ENCODE measurements at places on chromosomes 11 and 22.

DNA sequence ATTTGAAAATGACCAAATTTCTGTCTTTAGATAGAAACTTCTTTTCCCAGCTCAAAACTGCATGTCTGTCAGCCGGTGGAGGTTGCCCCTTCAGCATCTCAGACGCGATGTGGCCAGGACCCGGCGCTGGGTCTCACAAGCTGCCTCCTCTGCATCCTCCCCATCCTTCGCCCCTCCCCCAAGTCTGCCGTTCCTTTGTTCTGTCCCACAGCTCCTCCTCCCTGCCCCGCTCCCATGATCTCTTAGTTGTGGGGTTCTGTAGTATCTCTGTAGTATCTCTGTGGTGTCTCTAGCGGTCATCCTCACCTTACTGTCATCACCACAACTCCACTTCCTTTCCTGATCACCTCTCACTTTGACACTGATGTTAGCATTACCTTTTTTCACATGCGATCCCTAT lies 49.9 kb downstream of the TRAF6 start:
- DNase-seq, result no peak

DNA sequence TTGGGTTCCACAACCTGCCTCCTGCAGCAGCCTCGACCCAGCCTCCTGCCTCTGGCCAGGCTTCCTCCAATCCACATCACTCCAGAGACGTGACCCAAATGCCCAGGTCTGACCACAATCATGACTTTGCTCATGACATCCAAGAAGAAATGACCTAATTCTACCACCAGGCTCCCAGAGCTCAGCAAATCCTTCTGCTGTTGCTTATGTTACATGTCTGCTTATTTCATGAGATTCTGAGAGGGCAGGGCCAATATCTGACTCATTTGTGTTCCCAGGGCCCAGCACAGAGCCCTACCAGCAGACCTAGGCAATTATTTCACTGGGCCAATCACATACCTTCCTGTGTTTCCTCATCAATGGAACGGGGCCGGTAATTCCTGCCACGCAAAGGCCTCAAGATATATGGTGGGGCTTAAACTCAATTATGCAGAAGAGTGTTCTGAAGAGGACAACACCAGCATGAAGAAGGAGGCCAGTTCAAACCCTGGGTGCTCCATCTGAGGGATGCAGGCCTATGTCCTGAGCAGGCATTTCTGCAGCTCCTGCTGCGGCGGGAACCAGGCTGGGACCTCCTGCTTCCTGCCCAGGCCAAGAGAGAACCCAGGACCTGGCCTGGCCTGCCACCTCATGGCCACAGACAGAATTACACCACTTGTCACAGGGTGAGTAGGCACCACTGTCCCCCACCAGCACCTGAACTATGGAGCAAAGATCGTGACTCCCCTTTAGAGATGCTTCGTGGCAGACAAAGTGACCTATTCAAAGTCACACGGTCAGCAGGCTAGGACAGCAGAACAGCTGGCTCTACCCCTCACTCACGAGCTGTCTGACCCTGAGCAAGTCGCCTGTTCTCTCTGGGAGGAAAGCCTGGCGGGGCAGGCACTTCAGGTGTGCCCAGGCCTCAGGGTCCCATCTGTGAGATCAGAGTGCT lies 5.9 kb downstream of the CENPM start:
- DNase-seq, result peak; percentile 87

- no peak for DNase-seq
Observed at GRCh38 chr22:37930952-37931440, 22.4 kb downstream of the C22orf23 start.

DNA sequence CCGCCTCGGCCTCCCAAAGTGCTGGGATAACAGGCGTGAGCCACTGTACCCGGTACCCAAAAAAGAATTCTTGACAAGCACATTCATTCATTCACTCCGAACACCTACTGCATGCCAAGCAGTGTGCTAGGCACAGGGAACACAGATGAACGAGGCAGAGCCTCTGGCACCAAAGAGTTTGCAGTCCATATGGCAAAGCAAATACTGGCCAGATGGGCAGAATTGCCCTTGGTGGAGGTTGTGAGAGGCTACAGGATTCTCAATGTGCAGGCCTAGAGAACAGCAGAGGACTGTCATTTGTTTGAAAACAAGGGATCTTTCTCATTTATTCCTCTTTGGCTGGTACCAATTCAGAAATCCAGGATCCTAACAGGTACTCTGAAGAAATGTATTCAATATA lies 27.5 kb upstream of the MTCH2 start:
- DNase-seq, result no peak

GRCh38 chr11:93869830-93870229 lies 19.4 kb upstream of the VSTM5 start:
- no peak for DNase-seq

DNA sequence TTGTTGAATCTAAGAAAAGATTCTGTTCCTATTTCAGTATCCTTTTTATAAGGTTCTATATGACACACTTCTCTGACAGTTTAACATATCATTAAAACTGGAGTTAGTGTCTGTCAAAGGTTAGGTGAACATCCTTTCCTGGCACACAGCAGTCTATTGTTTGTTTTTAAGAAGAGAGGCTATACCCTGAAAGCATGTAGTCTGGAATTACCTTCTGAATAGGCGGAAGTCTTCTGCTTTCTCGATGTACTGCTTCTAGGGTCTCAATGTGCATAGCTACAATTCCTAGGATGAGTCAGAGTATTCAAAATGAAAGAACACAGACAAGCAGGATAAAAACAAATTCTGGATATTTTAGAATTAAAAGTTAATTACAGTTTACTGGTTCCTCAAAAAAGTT lies 188.6 kb downstream of the SWAP70 start:
- no peak for DNase-seq

- DNase-seq, result no peak
Observed at GRCh38 chr22:26677217-26677616, 19.8 kb downstream of the MIAT start.

DNA sequence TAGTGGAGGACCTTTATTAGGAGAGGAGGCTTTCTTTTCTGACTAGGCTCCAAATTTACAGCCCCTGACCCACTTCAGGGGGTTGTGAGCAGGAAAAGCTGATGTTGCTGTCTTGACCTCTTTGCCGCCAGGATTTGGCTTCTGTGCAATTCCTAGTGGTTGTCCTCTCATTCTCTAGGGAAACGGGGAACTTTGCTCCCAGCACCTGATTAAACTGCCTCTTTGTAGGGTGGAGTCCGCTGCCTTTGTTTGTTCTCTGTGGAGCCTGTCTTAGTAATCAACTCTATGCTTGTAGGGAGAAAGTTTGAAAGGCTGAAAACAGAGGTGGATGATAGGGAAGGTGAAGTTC lies 16.3 kb downstream of the CTNND1 start:
- no peak for DNase-seq

DNA sequence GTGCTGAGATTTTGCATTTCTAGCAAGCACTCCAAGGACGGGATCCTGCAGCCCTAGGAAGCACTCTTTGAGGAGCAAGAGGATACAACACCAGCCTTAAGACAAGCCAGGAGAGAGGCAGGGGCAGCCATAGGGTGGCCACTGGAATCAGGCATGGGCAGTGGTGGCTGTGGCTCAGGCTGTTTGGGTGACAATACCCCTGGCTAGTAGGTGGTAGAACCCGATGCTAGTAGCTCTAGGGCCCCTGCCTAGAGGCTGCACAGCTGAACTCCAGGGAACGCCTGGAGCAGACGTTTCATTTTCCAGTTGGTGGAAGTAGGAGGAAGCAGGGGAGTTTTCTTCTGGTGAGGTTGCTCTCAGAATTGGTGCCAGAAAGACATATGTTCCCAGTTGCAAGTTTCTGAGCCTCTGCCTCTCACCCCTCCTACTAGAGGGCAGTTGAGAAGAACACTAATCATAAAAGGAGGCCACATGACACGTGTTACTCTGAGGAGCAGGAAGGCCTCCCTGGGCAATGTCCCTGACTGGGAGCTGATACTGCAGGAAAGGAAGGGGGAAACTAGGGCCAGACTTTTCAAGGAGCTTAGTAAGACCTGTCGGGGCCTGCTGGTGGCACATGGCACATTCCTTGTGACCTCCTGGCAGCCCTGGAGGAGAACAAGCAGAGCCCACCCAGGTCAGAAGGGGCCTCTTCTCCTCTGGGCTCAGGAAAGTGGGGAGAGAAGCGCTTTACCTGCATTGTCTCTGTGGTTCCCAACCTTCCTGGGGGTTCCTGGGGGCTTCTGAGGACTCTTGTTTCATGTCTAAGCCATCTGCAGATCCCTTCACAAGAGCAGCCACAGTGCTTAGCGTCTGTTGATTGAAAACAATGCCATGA lies 56.6 kb upstream of the DRD2 start:
- DNase-seq, result no peak

DNA sequence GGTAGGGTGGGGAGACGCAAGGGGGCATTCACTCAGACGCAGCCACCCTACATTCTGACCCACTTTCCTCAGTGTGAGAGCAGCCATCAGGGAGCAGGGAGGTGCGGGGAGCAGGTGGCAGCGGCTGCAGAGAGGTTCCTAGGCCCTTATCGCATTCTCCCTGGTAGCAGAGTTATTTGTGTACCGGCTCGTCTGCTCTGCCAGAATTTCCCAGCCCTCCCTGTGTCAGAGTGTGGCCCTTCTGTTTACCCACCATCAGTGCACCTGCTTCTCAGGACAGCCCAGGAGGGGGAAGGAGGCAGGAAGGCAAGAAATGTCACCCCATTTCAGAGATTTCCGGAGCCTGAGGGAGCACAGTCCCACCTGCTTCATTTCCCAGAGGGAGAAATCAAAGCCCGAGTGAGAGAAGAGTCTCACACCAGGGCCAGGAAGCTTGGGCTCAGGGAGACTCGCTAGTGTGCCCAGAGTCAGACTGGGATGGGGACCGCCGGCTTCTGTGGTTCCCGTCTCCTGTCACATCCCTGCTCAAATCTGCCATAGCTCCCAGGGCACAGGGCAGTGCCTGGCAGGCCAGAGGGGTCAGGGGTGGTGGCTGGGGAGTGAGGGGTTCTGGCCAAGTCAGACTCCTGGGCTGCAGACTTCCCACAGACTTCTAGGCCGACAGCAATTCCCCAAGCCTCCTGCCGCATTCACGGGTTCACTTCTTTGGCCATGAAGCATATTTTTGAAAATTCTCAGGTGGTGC lies 49.7 kb downstream of the ARRB1 start:
- no peak for DNase-seq

GRCh38 chr11:69352715-69353319 lies 58.9 kb downstream of the MYEOV start:
- DNase-seq, result no peak

DNA sequence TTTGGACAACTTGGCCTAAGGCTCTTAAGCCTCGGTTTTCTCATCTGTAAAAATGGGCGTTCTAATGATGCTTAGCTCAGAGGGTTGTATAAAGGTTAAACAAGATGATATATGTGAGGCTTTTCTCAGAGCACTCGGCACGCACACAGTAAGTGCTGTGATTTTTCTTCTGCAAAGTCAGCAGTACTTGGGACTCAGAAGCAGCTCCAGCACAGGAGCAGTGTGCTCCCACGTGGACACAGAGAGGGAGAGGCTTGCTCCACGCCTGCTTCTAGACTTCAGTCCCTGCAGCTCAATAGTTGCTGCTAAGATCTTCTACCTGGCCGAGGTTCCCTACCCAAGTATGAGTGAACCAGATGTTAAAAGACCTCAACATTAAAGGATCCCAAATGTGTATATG lies 39.9 kb upstream of the PHF21A start:
- DNase-seq, result no peak

- DNase-seq, result no peak
Observed at GRCh38 chr11:14446701-14447169, 52.9 kb downstream of the COPB1 start.

- DNase-seq, result peak; percentile 48
Observed at GRCh38 chr11:76336597-76336996, 44.3 kb downstream of the THAP12 start.

DNA sequence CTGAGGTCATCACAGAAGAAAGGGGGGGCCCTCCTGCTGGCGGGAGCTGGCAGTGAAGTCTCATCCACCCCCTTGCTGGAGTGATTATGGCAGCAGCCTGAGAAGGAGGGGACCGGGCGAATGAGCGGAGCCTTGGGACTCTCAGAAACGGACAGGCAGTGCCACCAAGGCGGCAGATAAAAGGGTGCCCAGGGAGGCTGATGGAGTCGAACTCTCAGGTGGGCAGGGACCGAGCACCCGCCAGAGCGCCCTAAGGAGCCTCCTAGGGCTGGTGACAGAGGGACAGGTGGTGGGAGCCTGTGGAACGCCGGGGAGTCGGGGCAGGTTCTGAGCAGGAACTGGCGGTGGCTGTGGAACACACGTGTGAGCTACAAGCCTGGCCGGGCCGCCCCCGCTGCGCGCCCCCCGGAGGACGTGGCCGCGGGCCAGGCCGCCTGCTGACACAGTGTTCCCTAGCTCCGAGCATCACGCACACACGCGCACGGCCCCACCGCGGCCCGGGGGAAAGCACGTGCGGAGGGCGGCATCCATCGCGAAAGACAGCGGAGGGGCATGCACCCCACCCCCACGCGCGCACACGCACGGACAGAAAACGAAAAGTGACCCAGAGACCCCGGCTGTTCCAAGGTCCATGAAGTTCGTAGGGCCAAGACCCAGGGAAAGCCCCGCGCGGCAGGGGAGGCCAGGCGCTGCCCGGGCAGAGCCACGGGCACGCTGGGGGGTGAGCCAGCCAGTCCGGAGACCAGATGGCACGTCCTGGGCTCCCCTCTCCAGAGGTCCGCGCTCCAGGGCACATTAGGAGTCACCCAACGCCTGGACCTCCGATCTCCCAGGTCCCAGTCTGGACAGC lies 1.0 kb downstream of the VWCE start:
- DNase-seq, result peak; percentile 75

- DNase-seq, result no peak
Observed at GRCh38 chr22:33720166-33720878, 200.0 kb downstream of the LARGE1 start.

DNA sequence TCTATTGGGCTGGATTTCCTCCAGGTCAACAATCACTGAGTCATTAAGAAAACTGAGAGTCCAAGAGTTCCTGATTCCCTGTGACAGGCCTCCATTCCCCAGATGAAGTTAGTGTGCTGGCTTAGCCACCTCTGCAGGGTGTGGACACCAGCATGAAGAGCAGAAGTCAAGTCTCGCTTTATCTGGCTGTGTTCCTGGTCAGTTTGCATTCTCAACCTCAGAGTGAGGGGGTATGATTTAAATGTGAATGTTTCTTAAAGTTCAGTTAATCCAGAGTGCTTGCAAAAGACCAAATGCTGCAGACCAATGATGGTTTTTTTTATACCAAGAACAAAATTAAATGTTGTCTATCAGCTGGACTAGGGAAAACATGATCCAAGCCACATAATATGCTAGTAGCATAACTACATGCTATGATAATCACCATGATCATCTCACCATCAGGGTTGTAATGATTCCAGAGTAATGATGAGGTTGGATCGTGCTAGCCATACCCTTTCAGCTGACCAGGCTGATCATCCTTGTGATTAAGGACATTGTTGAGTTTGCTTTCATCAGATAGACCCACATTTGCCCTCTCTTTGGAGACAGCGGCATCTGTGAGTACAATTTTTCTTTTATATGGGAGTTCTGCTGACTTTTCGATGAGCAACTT lies 145.8 kb upstream of the ARHGAP20 start:
- DNase-seq, result no peak

GRCh38 chr11:76723142-76723541 lies 52.6 kb upstream of the LRRC32 start:
- no peak for DNase-seq
